ENCODE measurements at places on chromosomes 4 and X.

- no peak for DNase-seq
Observed at GRCh38 chr4:58453956-58454355, 1343.8 kb upstream of the IGFBP7 start.

- no peak for DNase-seq
Observed at GRCh38 chrX:43836435-43837184, 45.6 kb downstream of the MAOB start.

GRCh38 chr4:90580326-90580725, 453.1 kb downstream of the CCSER1 start:
- DNase-seq: no peak

DNA sequence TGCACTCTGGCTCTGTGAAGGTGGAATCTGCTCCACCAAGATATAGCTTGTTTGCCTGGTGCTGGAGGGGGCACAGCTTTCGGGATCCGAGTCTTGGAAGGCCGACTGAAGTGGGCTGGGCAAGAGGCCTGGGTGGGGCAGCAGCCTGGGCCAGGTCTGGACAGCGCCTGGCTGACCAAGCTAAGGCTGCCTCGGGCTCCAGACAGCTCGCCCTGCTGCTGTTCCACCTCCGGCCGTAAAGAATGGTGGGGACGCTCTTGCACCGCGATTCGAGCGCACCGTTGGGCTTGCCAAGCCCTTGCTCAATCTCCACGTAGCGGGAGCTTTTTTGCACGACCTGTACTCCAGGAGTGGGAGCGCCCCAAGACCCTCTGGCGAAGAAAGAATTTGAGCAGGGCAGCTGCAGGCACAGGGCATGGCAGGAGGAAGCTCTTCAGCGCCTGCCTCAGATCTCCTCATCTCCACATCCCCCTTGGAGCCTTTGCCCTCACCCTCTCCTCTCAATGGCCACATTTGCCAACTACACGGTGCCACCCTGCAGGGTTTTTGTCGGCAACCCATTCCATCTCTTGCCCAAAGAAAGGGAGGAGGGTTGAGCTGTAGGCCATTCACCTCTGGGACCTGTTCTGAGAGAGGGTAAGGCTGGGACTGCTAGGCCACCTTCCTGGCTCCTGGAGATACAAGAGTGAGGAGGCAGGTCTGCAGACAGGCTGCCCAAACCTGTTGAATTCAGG, 18.9 kb downstream of the CNGA2 start:
- DNase-seq: peak; percentile 29

- no peak for DNase-seq
Observed at GRCh38 chrX:102517326-102517725, 787 bp upstream of the TMSB15A start.
